ENCODE measurements at places on chromosomes 2 and 18. TPM values are rescaled to one million over a fixed set of nuclear protein-coding genes. Genes with fewer than 3 reads are reported as not detected.

ERFE gene
- 2.5 TPM for total RNA-seq

- no peaks in the 10 kb centered on the region for H3K4me1 ChIP-seq
- DNase-seq, result no peak
- H3K27me3 ChIP-seq, result no peaks in the 10 kb centered on the region
- H3K27ac ChIP-seq, result no peak overlapping the region
- no peak overlapping the region for H3K4me3 ChIP-seq
- peaks cover 2% of the 10 kb centered on the region for H3K36me3 ChIP-seq
Observed at GRCh38 chr2:200575957-200576356, 9.9 kb upstream of the AOX1 start.

DNA sequence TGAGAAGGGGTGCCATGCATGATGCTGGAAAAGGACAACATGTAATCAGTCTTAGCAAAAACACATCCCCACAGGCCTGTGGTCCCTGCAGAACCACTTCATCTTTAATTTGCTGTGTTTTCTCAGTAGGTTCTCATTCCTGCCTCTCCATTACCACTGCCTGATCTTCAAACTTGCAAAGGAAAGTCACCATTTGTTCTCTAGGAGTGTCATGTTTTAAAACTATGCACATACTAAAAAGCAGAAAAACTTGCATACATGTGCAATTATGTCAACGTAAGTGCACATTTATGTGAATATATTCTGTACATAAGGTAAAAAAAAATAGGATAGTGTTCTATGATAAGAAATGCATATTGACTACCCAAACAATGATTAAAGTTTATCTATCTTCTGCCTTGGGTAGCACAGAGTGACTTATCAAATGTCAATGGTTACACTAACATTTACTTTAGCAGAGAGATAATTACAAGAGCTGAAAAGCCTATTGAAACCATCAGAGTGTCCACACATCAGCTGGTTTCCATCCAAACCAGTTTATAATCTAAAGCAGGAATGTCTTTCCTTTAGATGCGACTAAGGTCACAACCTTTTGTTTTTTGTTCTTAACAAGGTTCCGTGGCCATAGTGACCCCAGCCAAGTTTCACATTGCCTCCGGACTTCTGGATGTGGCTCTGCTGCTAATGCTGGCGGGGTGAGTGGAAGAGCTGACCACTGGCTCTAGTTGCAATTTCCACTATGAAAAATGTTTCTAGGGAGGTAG lies 58.7 kb upstream of the RMDN2 start:
- H3K27ac ChIP-seq, result no peak overlapping the region
- peaks cover 2% of the 10 kb centered on the region for H3K4me1 ChIP-seq
- no peaks in the 10 kb centered on the region for H3K27me3 ChIP-seq
- no peak overlapping the region for H3K4me3 ChIP-seq
- H3K36me3 ChIP-seq, result no peaks in the 10 kb centered on the region

GRCh38 chr2:100884145-100884621 lies 64.2 kb downstream of the NPAS2 start:
- H3K36me3 ChIP-seq, result no peaks in the 10 kb centered on the region
- H3K27ac ChIP-seq, result no peak overlapping the region
- no peak for DNase-seq
- H3K4me3 ChIP-seq, result no peak overlapping the region

SPIRE1 gene
- total RNA-seq, result 21.5 TPM

GRCh38 chr2:127103243-127104165 lies 3.5 kb downstream of the BIN1 start:
- DNase-seq, result no peak
- no peaks in the 10 kb centered on the region for H3K36me3 ChIP-seq
- peaks cover 6% of the 10 kb centered on the region for H3K4me1 ChIP-seq
- H3K27ac ChIP-seq, result no peak overlapping the region

DNA sequence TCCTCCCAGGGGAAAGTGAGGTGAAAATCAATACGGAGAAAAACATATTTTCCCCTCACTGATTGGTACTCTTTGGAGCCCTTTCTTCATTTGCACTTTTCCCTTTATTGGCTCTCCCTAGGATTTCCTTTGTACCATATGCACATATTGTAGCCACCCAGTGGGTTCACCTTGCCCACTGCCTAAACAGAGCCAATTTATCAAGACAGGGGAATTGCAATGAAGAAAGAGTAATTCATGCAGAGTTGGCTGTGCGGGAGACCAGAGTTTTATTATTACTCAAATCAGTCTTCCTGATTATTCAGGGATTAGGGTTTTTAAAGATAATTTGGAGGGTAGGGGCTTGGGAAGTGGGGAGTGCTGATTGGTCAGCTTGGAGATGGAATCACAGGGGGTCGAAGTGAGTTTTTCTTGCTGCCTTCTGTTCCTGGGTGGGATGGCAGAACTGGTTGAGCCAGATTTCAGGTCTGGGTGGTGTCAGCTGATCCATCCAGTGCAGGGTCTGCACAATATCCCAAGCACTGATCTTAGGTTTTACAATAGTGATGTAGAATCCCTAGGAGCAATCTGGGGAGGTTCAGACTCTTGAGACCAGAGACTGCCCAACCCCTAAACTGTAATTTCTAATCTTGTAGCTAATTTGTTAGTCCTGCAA lies 15.1 kb upstream of the KCNE4 start:
- no peaks in the 10 kb centered on the region for H3K36me3 ChIP-seq
- peaks cover 23% of the 10 kb centered on the region for H3K4me1 ChIP-seq
- DNase-seq, result no peak
- H3K27me3 ChIP-seq, result no peaks in the 10 kb centered on the region
- peak overlapping the region; percentile 33 for H3K27ac ChIP-seq
- H3K4me3 ChIP-seq, result no peak overlapping the region

GRCh38 chr2:122705746-122706145 lies 950.3 kb downstream of the TSN start:
- no peaks in the 10 kb centered on the region for H3K36me3 ChIP-seq
- no peaks in the 10 kb centered on the region for H3K27me3 ChIP-seq
- H3K4me3 ChIP-seq, result no peak overlapping the region
- no peak for DNase-seq

HOXD13 gene
- total RNA-seq, result not detected

DNA sequence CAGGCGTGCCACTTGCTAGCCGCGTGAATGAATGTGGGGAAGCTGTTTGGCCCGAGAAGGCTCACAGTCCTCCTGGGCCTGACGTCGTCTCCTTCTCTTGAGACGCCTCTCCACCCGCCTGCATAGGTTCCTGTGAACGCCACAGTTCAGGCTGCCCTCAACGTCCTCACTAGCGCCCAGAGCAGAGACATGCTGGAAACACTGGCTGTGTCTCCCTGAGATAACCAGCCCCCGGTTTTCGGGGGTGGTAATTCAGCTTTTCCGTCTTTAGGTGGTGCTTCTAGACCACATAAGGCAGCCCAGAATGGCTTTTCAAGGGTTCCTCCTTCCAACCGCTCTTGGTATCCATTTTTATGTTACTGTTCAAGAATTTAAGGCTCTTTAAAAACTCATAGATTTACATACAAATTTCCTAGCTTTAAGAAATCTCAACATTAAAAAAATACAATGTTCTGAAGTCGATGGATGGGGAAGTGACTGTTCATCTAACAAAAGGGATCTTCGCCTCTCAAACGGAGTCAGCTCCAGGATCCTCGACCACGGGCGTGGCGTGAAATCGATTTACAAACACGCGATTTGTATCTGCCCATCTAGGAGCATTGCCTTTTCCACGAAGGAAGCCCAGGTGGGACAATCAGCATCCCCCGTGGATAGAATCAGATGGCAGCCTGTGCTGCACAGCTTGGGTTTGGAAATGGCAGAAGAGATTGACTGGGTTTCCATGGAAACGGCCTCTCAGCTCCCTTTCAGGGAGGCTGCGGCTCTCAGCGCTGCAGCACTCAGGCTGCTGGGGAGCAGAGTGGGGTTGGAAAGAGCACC lies 110.6 kb upstream of the PXDN start:
- no peaks in the 10 kb centered on the region for H3K36me3 ChIP-seq
- no peaks in the 10 kb centered on the region for H3K27me3 ChIP-seq
- H3K4me1 ChIP-seq, result peaks cover 2% of the 10 kb centered on the region
- H3K27ac ChIP-seq, result no peak overlapping the region

DNA sequence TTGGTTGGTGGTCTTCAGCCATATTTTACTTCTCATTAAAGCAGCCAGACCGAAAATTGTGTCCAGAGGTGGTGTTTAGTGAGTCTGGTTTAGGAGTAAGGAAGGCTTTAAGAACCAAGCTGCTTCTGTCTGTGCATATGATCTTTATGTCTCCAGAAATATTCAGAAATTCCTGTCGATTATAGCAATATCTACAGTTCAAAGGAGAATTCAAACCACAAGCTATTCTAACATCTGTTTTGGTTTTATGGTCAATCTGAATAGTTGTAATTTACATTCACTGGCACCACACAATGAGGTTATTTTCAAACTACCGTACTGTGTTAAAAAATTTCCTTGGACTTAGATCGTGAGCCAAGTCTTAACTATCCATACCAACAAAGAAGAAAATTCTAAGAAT lies 11.3 kb downstream of the UPP2 start:
- DNase-seq, result no peak
- peaks cover 3% of the 10 kb centered on the region for H3K4me1 ChIP-seq
- H3K27ac ChIP-seq, result no peak overlapping the region
- H3K4me3 ChIP-seq, result no peak overlapping the region

DNA sequence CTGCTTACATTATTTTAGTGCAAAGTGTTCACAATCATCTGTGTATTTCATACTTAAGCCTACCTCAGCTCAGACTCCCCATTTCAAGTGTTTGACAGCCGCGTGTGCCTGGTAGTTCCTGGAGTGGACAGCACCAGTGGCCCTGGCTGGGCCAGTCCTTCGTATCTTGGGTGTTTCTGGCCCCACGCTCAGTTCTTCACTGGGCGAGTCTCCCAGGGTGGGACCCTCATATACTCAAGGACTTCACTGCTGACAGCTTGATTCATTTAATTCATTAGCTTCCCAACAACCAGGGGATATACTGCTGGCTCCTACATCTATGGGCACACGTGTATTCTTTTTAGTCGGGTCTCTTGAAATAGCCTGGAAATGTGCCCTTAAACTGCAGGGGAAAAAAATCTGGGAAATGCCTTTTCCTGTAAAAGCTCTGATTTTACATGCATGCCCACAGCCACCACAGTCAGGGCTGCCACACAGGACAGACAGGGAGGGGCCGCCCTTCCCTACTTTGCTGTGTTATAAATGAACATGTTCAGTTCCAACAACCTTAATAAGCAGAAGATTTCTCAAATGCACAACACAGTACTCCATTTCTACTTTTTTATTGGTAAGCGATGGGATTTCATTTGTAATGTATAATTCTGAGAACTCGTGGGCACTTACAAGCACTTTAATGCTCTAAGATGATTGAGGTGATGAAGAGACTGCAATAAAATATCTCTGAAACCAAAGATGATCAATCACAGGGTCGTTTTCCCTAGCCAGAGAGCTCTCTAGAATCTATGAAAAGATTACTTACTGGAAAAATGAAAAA lies 205.5 kb upstream of the REV1 start:
- H3K4me3 ChIP-seq, result no peak overlapping the region
- peak; percentile 16 for DNase-seq
- H3K27ac ChIP-seq, result no peak overlapping the region
- H3K36me3 ChIP-seq, result no peaks in the 10 kb centered on the region
- no peaks in the 10 kb centered on the region for H3K4me1 ChIP-seq
- no peaks in the 10 kb centered on the region for H3K27me3 ChIP-seq

DNA sequence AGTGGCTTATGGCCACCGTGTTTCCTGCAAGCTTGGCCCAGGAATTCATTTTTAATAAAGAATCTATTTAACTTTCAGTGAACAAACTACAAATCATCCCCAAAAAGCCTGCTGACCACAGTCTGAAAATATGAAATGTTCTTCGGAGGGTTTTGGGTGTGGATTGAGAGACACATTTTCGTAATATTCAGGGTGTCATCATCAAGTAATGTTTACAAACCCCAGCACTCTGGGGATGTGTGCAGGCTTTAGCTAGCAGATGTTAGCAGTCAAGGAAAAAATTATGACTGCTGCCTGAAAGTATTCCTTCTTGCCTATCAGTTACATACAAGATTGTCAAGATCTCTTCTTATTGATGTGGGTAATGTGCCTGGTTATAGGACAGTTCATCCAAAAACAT lies 143.9 kb upstream of the FN1 start:
- no peak overlapping the region for H3K27ac ChIP-seq
- H3K4me3 ChIP-seq, result no peak overlapping the region
- H3K4me1 ChIP-seq, result no peaks in the 10 kb centered on the region
- DNase-seq, result no peak
- no peaks in the 10 kb centered on the region for H3K36me3 ChIP-seq

DNA sequence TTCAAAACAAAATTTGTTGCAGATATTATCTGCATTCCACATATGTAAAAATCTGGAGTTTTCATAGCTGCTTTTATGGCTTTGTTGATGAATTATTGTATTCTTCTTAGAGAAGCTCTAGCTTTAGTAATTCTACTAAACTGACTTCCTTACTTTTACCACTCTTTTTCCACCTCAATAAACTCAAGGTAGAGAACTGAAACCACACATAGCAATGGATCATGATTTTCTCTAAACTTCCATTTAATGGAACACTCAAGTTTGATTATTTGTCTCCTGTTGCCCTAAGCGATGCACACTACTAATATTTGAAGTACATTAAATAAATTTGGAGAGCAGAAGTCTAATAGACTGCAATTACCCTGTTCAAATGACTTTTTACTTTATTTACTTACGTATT lies 192.0 kb downstream of the NBAS start:
- H3K27ac ChIP-seq, result no peak overlapping the region
- DNase-seq, result no peak
- H3K4me1 ChIP-seq, result no peaks in the 10 kb centered on the region
- no peaks in the 10 kb centered on the region for H3K27me3 ChIP-seq
- H3K36me3 ChIP-seq, result no peaks in the 10 kb centered on the region

DNA sequence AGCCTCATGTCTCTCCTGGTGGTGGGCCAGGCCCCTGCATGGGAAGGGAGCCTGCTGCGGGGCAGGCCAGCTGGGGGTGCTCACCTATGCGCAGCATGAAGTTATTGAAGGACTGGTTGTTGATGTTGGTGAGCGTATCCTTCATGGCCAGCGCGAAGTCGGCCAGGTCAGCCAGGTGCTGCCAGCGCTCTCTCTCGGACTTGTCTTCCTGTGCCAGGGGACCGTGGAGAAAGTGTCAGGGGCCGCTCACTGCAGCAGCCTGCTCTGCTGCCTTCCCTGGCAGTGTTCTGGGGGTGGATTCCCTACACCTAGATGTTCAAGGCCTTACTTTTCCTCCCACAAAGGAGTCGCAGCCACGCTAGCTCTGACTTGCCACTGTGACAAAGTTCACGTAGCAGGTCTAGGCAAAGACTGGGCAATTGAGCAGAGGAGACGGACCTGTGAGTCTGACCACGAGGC lies 28.2 kb downstream of the CENPO start:
- H3K27ac ChIP-seq, result peak overlapping the region; percentile 73
- no peaks in the 10 kb centered on the region for H3K27me3 ChIP-seq
- H3K36me3 ChIP-seq, result peaks cover 67% of the 10 kb centered on the region
- DNase-seq, result peak; percentile 57
- peaks cover 15% of the 10 kb centered on the region for H3K4me1 ChIP-seq
- peak overlapping the region; percentile 12 for H3K4me3 ChIP-seq

DNA sequence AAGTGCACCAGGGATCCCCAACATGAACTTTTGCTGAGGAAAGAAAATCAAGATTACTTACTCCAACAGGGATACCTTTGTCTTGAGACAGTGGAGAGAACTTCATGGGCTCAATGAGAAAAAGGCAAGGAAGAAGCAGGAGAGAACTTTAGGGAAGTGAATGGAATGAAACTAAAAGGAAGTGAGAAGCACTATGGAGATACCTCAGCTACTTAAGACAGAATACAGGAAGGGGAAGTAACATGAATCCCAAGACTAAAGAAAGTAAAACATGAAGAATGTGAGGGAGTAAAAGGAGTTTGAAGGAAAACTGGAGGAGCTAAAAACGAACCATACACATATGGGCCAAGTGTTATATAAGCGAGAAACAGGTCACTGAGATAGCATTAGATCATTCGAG lies 32.4 kb upstream of the ACTR3 start:
- no peak overlapping the region for H3K27ac ChIP-seq
- H3K36me3 ChIP-seq, result no peaks in the 10 kb centered on the region
- DNase-seq, result no peak
- no peak overlapping the region for H3K4me3 ChIP-seq
